DMS53 (cell line): ENCODE measurements at places on chromosomes 13 and 19.
A peak's percentile ranks its signal among the peaks of the same experiment; 100 is the strongest.

GRCh38 chr13:49246850-49247642 is 679 bp upstream of the CDADC1 start:
- peak; percentile 22 for DNase-seq

DNA sequence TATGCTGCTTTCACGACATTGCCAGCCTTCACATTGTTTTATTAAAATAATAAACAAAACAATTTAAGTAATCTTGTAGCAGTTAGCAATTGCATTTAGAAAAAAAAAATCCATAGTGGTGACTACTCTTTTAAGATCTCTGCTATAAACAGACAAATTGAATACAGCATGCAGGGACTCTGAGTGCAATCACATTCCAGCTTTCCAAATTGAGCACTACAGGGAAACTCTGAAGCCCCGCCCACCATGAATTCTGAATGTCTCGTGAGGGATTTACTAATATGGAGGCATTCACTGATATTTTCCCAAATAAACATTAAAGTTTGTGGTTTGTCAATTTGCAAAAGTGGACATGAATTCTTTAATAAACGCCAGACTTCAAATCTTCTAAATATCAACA is 698.8 kb downstream of the LIG4 start:
- DNase-seq: no peak

- DNase-seq: no peak
Measured at GRCh38 chr13:23418776-23419683, 14.5 kb downstream of the SACS start.

GRCh38 chr19:15864824-15865223 is 33.0 kb downstream of the CYP4F2 start:
- no peak for DNase-seq

DNA sequence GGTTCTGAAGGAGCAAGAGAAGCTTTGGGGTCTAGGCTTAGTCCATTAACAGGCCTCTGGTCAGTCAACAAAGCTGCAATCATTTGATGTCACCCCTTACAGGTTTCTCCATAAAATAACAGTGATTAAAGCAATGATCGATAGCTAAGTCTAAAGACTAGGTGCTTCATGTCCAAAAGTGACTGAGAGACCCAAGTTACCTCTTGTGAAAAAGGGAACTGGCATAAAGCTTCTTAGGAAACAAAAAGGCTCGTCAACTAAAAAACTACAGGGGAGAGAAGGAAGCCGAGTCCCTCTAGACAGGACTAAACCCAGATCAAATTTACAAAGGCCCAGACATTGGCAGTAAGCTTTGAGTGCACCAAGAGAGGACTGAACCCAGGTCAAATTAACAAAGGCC is 2.2 kb downstream of the DCUN1D2 start:
- DNase-seq: no peak

DNA sequence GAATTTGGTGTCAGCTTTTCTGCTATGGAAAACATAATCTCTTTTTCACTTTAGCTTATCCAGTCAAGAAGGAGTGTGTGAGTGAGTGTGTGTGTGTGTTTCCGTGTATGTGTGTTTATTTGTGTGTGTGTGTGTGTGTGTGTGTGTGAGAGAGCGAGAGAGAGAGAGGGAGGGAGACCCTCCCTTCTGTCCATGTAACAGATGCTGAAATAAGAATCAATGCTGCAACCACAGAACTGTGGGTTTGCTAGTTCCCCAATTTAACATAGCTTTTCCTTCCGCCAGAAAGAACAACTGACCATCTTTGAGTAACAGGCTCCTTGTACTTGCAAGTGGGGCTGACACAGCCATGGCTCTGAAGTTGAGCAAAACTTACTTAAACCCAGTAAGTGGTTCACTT is 5.2 kb downstream of the LCP1 start:
- DNase-seq: no peak

GRCh38 chr19:39203372-39204341 is at the start of gene SYCN:
Gene SYCN (minus strand): TSS chr19:39204263. CDS start chr19:39204254, 9 bp downstream.
- no peak for DNase-seq

DNA sequence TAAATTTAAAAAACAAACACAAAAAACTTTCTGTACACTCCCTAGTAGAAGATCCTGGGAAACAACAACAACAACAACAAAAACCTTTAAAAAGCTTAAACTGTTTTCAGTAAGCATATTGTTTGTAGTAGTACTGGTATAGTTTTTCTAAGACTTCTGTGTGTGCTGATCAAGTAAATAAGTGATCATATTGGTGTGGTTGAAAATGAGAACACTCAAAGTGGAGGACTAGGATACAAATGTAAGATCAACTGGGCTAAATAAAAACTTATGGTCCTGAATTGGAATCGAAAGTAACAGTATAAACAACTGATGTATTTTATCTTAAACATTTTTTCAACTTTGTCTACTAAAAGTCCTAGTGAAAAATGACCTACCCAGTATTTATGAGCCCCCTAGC is 135.5 kb downstream of the FOXO1 start:
- DNase-seq: no peak

DNA sequence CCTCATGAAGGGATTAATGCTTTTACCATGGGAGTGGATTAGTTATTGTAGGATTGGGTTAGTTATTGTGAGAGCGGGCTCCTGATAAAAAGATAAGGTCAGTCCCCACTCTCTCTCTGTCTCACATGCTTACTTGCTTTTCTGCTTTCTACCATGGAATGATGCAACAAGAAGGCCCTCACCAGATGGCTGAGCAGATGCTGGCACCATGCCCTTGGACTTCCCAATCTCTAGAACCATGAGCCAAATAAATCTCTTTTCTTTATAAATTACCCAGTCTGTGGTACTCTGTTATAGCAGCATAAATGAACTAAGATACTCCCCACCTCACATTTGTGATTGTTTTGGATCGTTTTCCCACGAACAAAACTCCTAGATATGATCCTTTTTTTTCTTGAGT is 353.8 kb downstream of the DNAJC15 start:
- no peak for DNase-seq

GRCh38 chr13:86918682-86919081 is 752.5 kb upstream of the SLITRK5 start:
- no peak for DNase-seq

DNA sequence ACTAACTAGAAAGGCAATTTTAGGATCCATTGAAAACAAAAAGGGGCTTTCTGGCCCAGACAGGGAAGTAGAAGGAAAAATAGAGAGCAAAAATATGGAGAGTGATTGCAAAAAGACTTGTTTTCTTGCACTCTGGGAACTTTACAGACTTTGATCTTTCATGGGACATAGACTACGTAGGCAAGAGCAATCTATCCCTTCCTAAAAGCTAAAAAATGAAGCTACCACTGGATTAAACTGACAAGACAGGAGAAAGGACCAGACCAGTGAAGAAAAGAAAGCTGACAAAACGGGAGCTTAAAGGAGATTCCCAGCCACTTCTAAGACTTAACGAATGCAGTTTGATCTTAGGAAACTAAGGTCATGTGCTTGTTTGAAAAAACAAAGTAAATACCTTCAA is 524.5 kb downstream of the KLF5 start:
- no peak for DNase-seq

GRCh38 chr19:50897191-50897607 is 14.0 kb downstream of the KLK4 start:
- peak; percentile 48 for DNase-seq

DNA sequence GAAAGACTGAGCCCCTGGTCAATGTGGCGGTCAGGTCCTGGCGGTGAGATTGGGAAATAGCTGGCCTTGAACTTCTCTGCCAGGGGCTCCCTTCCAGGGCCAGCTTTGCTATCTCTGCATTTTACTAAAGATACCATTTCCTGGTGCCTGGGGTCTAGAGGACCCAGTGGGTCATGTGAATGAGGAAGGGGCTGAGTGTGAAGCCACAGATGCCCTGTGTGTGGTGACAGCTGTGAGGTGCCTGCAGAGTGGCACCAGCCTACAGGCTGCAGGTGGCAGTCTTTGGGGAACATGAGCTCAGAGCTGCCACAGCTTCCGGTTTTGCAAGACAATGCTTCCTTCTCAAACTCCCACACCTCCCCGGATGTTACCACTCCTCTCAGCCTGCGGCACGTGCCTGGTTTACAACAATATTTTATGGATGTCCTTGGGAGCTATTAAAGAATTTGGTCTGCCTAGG is 5.2 kb upstream of the MLNR start:
- peak; percentile 73 for DNase-seq

GRCh38 chr19:1264801-1265614 is 4.1 kb upstream of the CIRBP start:
- DNase-seq: peak; percentile 67

GRCh38 chr19:49148044-49148682 is 7.0 kb downstream of the HRC start:
- DNase-seq: no peak

DNA sequence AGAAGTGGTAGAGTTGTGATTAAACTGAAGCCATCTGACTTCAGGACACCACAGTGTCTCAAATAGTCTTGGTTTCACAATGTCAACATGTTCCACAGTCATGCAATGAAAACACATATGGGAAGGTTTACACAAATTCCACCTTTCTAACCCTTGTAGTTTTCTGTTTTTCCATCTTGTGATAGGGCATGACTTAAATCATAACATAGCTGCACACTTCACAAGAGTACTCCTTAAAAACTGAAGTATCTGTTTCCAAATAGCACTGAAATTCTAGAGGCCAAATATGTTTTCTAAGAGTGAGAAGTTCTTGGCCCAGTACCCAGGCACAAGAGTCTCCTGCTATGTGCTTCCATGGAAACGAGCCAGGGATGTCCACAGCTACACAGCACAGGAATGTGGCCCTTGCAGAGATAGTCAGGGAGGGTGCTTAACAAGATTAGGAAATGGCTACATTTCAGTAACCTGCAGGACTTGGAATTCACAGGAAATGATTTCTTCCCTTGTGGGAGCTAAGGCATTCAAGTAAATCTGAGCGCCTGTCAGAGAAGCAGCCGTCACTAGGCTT is 269.1 kb downstream of the NDFIP2 start:
- DNase-seq: no peak

DNA sequence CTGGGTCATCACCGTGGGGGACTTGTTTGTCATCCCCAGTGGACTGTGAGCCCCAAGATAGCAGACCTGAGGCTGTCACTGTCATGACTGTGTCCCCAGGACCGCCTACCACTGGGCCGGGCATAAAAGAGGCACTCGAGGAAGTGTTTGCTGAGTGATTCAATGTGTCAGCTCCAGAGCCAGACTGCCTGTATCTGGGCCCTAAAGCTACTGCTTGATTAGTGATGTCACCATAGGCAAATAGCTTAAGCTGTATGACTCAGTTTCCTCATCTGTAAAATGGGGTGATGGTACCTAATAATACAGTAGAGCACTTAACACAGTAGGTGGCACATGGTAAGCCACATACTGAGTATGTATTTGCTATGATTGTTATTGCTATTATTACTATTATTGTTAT is 11.2 kb upstream of the CEACAM19 start:
- DNase-seq: peak; percentile 85

DNA sequence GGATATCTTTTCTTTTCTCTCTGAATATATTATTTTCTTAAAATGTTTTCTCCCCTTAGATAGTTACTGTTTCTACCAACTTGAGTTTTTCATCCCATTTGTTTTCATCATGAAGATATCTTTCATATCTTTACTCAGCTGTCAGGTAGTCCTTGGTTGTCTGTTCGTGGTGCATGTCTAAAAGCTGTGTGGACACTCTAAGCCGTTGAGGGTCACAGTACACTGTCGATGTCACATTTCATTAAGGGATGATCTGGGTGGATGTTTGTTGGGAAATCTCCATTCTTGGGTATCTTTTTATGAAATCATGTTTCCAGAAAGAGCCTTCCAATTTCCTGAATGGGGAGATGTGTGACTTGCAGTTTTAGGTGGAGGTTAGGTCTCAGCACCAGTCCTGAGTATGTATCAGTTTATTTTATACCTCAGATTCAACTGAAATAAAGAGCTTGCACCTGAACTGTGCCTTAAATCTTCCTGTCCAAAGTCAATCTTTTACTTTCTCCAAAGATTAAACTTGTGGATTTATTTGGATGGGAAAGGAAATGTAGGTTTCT is 23.2 kb downstream of the ZMYM2 start:
- no peak for DNase-seq

DNA sequence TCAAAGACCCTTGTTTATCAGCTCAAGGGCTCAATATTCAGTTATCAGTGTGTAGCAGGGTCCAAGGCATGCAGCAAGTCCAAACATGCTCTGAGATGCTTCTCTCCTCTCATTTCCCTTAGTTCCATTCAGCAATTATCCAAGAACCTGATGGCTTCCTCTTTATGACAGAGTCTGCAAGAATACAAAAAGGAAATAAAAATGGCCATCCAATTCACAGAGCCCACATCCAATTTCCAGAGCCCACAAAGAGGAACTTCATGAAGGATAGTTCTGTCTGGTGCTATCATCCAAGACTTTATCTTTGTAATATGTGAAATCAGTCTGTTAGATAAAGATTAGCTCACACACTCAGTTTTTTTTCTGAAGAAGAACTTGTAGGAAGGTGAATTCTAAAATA is 217.2 kb downstream of the LACC1 start:
- DNase-seq: no peak

DNA sequence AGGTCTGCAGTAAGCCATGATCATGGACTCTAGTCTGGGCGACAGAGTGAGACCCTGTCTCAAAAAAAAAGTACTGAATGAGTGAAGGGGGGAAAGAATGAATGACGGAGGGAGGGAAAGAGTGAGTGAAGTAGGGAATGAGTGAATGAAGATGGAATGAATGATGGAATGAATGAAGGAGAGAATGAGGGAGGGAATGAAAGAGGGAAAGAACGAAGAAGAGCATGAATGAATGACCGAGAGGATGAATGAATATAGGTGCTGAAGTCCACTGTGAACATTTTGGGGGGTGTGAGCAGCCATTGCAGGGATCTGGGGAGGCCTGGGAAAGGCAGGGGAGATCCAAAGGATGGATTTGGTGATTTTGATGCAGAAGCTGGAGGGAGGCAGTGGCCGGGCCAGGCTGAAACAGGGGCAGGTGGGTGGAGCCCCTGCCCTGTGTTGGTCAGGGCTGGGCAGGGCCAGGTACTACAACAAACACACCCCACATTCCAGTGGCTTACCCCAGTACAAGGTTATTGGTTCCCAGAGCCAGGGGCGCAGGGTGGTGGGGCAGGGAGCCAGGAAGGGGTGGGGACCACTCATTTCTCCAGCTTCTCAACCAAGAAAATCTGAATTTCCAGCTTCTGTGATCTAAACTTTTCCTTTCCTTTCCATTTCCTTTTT is 14.3 kb downstream of the SLC27A1 start:
- no peak for DNase-seq

GRCh38 chr19:50315773-50316448 is 13.3 kb downstream of the KCNC3 start:
- peak; percentile 77 for DNase-seq

DNA sequence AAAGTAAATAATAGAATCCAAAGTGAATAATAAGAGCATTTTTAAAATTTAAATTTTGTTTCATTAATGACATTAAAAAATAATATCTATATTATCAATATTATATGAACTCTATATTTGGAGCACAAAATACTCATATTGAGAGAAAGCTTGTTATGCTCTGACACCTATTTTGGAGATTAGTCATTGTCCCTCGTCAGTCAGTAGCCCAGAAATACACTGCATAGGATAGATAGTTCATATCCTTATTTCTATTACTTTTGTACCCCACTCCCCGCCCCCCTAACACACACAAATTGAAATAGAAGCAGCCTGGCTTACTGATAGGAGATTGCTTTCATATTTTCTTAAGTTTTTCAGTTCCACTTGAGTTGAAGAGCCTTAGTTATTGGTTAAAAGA is 652.8 kb downstream of the PCDH9 start:
- no peak for DNase-seq
